ENCODE measurements at places on chromosomes 3 and 15.

DNA sequence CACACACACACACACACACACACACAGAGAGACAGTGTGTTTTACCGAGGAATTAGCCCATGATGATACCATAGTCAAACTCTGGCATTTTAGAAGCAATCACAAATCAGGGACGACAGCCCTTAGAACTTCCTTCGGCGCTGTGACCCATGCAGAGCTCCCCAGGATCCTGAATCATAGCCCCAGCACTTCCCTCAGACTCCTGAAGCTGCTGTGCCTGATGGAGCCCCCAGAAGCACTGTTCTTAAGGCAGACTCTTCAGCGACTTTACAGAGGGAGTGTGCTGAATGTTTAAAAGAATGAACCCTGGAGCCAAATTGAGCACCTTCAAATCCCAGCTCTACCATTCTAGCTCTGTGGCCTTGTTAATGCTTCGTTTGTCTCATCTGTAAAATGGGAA is 89.3 kb upstream of the LIPC start:
- no peak for DNase-seq

DNA sequence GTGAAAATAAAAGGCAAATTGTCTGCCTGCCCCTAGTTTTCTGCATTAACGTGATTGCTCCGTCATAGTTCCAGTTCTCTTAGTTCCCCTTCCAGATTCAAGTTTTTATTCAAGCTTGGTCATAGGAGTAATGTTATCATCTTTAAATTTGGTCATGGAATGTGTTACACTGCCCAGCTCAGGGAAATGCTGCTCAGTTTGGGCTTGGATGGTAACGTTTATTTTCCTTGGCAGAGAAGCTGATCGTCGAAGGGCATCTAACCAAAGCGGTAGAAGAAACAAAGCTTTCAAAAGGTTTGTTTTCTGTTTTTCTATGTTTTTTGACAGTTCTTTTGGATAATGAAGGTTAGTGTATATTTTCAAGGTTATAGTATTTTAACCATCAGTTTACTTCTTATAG is 118.4 kb upstream of the FLNB start:
- DNase-seq = no peak

GRCh38 chr3:177179281-177180067 is 17.8 kb downstream of the TBL1XR1 start:
- DNase-seq = no peak

DNA sequence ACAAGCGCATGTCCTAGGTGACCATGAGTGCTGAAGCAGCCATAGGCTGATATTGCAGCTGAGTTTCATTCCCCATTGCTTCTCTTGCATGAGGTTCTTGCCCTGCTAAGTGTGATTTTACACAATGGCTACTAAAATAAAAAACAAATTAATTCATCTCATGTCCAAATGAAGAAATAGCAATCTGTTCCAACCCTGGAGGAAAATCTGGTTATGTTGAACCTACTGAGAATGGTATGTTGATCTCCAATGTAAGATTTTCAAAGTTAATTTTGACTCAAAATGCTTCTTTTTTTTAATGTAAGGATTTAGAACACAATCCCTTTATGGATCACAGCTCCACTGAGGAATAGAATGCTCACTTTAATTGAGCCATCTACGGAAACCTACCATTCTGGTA is 254.2 kb upstream of the CRBN start:
- DNase-seq = no peak

DNA sequence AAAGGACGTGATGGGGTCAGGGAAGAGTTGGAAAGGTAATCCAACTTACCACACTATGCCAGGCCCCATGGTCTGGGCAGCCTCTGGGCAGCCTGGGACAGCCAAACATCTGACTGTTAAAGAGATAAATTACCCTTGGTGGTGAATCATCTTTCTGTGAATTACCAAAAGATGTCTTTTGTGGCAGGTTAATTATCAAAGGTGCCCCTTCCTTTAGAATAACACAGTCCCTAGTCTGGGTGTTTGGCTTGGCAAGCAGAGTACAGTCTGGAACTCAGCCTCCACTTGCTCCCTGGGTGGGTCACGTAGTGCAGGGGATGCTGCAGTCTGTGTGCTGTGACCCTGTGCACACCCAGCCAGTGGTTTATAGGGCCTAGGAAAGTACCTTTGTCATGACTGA is 113.1 kb downstream of the ZNF621 start:
- DNase-seq = no peak

- no peak for DNase-seq
Measured at GRCh38 chr3:41523897-41524296, 324.6 kb downstream of the CTNNB1 start.

DNA sequence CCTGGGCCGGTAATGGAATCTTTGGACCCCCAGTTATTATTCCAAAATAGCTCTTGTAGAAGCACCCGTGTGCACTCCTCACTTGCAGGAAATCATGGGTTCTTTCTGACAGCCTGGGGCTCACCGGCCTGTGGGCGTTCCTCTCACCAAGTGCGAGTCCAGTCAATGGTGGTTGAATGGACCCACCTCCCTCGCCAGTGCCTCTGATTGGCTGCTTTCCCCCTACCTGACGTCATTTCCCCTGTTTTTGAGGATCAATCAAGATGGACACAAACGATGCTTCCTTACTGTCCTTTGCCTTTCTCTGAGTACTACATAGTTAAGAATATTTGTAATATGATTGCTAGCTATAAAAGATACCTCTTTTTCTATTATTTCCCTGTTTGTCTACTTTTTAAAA is 18.1 kb downstream of the MOBP start:
- no peak for DNase-seq

GRCh38 chr3:71466483-71466882 is 117.0 kb downstream of the FOXP1 start:
- no peak for DNase-seq

GRCh38 chr15:67394873-67395639 is 125.9 kb upstream of the C15orf61 start:
- DNase-seq = no peak

GRCh38 chr3:165903885-165904630 is 66.8 kb upstream of the BCHE start:
- DNase-seq = no peak

DNA sequence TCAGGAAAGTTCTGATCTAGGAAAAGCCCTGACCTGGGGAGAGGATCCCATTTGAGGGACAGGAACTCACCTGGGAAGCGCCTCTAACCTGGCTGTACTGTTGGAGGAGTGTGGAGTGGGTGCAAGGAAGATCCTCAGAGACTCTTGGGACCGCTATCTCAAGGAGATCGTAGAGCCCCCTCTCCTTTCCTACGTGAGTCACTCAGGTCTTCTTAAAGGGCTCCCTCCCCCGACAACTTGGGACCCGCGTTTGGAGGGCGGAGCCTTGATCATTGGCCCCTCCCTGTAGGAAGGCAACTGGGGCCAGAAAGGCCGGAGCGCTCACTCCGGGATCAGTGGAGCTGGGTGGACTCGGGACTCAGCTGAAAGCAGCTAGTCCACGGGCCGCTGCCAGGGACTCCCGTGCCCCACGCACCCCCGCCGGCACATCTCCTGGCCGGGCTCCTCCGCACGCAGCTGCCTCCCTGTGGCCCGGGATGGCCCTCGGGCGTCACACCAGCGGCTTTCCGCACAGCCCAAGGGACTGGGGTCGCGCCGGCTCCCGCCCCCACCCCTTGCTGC is 520 bp downstream of the SLC26A6 start:
- DNase-seq = peak; percentile 65

DNA sequence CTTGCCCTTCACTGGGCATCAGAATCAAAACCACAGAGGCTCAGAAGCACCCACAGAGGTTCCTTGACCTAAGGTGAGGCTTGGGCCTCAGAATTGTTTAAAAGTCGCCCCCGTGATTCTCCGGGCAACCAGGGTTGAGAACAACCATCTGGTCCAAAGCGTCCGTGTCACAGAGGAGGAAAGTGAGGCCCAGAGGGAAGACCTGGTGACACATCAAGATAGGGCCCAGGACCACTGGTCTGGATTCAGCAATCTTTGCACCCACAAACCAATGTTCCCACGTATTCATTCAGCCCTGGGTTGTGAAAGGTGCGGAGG is 272.6 kb downstream of the UACA start:
- DNase-seq = no peak

DNA sequence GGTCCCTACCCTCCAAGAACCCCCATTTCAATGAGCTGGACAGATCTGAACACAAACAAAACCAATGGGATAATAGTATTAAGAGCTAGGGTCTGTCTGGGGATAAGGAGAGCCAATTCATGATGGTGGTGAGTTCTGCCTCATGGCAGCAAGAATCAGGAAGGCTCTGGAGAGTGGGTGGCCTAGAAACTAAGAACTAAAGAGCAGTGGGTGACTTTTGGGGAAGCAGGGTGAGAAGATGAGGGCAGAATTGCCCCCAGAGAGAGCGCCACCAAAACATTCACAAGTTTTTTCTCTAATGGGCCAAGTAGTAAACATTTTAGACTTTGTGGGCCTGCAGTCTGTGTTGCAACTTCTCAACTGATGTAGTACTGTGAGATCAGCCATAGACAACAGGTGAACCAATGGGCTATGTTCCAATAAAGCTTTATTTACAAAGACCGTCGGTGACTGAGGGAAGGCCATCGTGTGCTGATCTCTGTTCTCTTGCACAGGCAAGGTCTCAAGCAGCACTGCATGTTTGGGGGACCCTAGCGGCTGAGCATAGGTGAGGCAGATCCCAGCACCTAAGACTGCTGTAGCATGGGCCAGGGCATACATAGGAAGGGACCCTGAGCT is 225.5 kb upstream of the ST8SIA2 start:
- no peak for DNase-seq

DNA sequence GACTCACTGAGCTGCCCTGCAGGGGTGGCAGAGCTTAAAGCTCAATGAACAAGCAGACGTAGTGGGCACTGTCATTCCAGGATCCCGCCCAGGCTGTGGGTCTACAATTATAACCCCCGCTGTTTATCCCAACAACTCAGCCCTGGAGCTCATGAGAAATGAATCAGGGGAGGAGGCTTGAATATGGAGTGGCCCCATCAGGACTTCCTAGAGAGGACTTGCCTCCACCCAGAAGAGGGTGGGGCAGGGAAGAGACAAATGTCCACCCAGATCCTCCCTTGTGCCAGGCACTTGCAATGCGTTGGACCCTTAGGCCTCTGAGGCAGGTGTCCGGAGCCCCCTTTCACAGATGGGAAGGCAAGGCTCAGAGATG is 33.0 kb downstream of the SLC6A20 start:
- DNase-seq = no peak

DNA sequence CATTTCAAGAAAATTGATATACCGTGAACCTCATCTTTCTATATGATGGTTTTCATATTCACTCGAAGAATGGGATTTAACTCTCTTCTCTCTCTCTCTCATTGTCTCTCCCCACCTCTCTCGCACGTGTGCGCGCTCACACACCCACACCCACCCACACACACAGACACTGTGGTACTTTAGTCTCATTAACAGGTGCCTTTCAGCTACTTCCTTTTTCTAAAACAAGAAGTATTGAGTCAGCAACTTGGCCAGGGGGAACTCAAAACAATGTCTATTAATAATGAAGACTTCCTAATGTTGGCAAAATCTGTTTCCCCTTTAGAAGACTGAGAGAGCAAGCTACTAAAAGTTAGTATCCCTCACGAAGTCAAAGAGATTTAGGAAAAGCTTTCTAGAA is 150.7 kb downstream of the TMCO5A start:
- DNase-seq = no peak

DNA sequence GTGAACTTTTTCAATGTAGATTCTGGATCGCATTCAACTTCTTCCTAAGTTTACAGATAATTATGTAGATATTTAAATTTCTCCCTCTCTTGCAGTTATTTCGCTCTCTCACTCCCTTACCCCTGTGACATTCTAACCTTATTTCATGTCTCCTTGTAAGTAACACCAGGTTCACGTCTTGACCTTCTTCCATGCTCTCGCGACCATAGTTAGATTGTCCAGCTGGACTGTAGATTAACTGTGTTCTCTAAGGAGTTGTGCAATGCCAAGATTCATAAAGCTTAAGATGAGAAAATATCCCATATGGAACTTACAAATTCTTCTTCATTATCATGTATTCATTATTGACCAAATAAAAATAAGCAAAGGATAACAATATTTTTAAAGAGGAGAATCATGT is 430.5 kb downstream of the GABRG3 start:
- no peak for DNase-seq

DNA sequence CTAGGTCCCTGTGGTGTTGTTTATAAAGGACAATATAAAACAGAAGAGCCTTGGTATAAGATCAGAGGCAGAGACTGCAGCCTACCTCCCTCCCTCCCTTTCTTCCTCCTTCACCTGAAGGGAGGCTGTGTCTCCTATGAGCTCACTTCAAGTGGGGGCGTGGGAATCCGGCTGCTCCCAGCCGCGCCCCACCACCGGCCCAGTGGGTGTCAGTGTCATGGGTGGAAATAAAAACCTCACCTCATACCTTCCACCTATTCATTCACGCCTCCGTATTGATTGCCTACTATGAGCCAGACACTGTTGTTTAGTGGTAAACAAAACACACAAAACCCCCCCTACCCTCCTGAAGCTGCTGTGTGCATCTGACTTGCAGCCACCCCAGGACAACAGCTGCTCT is 181.9 kb downstream of the PDZRN3 start:
- no peak for DNase-seq
